ENCODE measurements at places on chromosomes 2 and 18. TPM values are rescaled to one million over a fixed set of nuclear protein-coding genes. Genes with fewer than 3 reads are reported as not detected.
A peak's percentile ranks its signal among the peaks of the same experiment; 100 is the strongest.

- H3K4me3 ChIP-seq, result no peak overlapping the region
- no peaks in the 10 kb centered on the region for H3K27me3 ChIP-seq
- no peaks in the 10 kb centered on the region for H3K36me3 ChIP-seq
- no peaks in the 10 kb centered on the region for H3K4me1 ChIP-seq
These were observed 66.3 kb downstream of the SCN2A start for GRCh38 chr2:165305391-165306096.

DNA sequence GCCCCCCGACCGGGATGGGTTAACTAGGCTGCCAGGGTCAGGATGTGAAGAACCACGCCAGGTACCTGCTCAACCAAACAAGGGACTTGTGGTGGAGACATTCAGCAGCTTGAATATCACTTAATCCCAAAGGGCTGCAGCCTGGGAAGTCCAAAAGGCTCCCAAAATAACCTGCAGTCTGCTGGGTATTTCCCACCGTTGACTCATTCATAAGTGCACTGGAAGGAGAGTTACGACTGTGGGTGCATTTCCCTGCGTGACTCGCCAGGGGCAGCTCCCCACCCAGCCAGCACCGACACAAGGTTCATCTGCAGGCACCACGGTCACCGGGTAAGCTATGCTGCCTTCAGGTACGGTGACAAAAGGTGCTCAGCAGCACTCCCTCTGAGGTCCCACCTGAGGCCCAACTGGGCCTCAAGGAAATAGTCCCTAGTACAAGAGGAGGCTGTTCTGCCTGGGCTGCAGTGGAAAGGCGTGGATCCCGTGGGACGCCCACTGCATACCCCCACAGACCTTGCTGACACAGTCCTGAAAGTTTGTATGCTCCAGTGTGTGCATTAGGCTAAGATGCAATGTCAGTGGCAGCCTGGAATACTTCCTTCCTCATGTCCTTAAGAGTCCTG, 86.5 kb downstream of the UXS1 start:
- H3K27me3 ChIP-seq, result no peaks in the 10 kb centered on the region
- no peak overlapping the region for H3K4me3 ChIP-seq
- no peaks in the 10 kb centered on the region for H3K4me1 ChIP-seq
- H3K27ac ChIP-seq, result no peak overlapping the region
- DNase-seq, result no peak
- H3K36me3 ChIP-seq, result peaks cover 12% of the 10 kb centered on the region

GRCh38 chr2:23502096-23502495, 117.1 kb downstream of the KLHL29 start:
- peaks cover 58% of the 10 kb centered on the region for H3K4me1 ChIP-seq
- H3K27ac ChIP-seq, result no peak overlapping the region
- no peaks in the 10 kb centered on the region for H3K27me3 ChIP-seq
- H3K36me3 ChIP-seq, result no peaks in the 10 kb centered on the region
- no peak overlapping the region for H3K4me3 ChIP-seq

- H3K4me3 ChIP-seq, result peak overlapping the region; percentile 61
- H3K27ac ChIP-seq, result no peak overlapping the region
- H3K36me3 ChIP-seq, result no peaks in the 10 kb centered on the region
- no peak for DNase-seq
- H3K27me3 ChIP-seq, result no peaks in the 10 kb centered on the region
These were observed 83.0 kb upstream of the CHRNA1 start for GRCh38 chr2:174846941-174847938.

- no peak overlapping the region for H3K4me3 ChIP-seq
- no peaks in the 10 kb centered on the region for H3K36me3 ChIP-seq
- peaks cover 41% of the 10 kb centered on the region for H3K4me1 ChIP-seq
- no peak overlapping the region for H3K27ac ChIP-seq
- DNase-seq, result no peak
These were observed 36.9 kb downstream of the REEP1 start for GRCh38 chr2:86300496-86300895.

DNA sequence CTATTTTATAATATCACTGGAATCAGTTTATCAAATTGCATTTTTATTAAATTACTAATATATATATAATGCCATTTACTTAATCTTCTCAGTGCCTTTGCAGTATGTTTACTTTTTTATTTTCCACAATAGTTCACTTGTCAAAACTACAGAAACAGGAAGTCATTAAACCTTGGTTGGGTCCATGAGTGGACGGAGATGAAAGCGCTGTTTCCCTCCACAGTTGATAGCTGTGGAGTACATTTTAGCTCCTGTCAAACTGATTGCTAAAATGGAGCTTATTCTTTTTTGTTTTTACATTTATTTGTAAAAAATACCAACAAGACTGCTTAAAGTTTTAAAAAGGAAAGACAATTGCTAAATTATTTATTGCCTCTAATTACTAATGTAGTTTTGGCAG, 19.2 kb downstream of the MFF start:
- H3K27ac ChIP-seq, result no peak overlapping the region
- DNase-seq, result no peak
- no peak overlapping the region for H3K4me3 ChIP-seq
- H3K36me3 ChIP-seq, result peaks cover 10% of the 10 kb centered on the region
- no peaks in the 10 kb centered on the region for H3K4me1 ChIP-seq

The HOXD8 gene
- 3.9 TPM for total RNA-seq

The QPCT gene
- 6.8 TPM for total RNA-seq

The HMSD gene
- not detected for total RNA-seq

The EVX2 gene
- total RNA-seq, result not detected
